ENCODE measurements at places on chromosomes 6 and 20.

GRCh38 chr6:127538750-127539264 is 19.7 kb upstream of the MTCL3 start:
- DNase-seq: no peak

- DNase-seq: no peak
Observed at GRCh38 chr6:167855825-167856425, 29.2 kb downstream of the AFDN start.

GRCh38 chr6:1610497-1611321 is 994 bp downstream of the FOXC1 start:
- DNase-seq: no peak

DNA sequence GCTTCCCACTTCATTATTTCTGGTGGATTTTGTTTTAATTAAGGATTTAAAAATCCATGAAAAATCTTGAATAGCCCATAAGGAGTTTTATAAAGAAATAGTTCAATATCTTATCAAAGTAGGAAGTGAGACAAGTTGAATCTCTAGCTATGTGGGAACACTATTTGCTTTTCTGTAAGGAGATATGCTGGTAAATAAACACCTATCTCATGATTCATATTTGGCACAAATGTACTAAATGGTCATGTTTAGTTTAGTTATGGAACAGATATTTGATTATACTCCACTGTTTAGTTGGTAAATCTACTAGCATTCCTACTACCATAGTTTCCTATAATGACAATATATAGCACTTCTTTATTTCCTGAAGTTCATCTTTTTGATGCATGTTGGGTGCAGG is 239.9 kb upstream of the CEP162 start:
- DNase-seq: no peak

DNA sequence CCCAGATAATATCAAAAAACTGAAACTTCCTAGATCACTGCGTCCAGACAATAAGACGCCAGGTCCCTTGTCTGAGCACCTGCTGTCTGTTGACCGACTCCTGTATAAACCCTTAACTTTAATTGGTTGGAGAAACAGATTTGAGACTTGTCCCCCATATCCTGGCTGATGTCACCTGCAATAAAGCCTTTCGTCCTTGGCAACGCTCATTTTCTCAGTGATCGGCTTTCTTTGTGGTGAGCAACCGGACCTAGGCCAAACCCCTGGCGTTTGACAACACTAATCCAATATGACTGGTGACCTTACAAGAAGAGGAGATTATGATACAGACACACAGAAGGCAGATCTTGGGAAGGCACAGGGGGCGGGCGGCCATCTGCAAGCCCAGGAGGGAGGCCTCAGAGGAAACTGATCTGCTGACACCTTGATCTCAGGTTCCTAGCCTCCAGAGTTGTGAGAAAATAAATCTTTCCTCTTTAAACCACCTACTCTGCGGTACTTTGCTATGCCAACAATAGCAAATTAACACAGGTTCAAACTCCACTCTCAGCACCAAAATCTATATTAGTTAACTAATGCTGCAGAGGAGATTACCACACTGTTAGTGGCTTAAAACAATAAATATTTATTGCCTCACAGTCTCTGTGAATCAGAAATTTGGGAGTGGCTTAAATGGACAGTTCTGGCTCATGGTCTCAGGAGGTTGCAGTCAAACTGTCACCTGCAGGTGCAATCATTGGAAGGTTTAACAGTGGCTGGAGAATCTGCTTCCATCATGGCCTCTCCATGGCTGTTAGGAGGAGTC is 178.7 kb downstream of the OTOR start:
- no peak for DNase-seq

DNA sequence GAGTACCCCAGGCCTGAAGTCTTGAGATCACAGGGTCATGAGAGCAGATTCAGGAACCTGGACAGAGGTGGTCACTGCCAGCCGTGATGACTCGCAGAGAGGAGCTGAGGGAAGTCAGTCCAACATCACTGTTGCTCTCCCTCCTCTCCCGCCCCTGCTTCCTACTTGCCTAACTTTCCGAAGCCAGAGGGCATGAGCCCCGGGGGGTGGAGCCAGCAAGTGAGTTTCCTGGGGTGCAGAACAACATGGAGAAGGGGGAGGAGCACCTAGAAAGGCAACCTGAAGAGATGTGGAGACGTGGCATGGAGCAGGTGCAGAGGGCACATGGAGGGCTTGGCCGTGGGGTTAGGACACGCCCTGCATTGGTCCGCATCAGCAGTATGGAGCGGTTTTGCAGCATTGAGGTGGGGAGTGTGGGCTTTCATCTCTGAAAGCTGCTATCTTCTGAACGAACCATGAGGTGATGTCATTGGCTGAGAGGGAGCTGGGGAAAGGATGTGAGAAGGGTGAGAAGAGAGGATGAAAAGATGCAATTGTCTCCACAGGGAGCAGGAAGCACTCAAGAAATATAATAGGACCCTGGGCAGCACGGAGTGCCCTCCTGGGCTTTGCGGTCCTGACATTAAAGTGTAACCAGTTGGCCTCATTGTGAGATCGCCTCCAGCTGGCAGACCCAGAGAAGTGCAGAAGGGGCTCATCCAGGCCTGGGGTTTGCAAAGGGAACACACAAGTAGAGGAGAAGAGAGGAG is 25.0 kb downstream of the GDAP1L1 start:
- DNase-seq: no peak

DNA sequence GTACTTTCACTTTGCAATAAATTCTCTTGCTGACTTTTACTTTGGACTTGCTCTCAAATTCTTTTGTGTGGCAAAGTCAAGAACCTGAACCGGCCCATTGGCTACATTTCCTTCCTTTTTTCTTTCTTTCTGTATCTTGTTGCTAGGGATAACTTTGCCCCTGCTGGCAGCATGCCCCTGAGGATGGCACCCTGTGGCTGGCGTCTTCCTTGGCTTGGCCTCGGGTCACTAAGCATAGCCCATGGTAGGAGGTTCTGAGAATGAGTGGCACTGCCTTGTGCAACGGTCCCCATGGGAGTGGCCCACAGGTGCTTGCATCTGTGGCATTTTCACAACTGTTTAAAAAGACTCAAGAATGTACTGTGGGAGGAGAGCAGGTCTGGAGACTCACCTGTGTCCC is 14.0 kb upstream of the HLA-F start:
- no peak for DNase-seq

GRCh38 chr6:168028181-168028580 is 30.7 kb downstream of the KIF25 start:
- DNase-seq: no peak

DNA sequence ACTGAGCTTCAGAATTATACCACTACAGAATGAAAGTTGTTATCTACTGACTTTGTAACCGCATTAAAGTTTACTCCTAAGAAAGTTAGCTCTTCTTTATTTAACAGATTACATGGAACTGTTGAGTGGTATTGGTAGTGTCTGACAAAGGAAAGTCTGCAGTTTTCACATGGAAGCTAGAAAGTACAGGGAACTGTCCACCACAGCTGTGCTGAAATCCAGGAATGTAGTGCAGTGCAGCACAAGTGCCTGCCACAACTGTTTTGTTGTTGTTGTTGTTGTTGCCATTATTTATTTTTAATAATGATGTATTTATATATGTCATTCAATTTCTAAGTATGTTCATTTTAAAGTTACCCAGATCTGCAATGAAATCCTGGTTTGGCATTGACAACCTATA is 464.9 kb downstream of the TBC1D32 start:
- no peak for DNase-seq

- DNase-seq: no peak
Observed at GRCh38 chr6:46421939-46422338, 69.3 kb downstream of the RCAN2 start.

- no peak for DNase-seq
Observed at GRCh38 chr6:80440496-80441115, 334.1 kb downstream of the BCKDHB start.

- no peak for DNase-seq
Observed at GRCh38 chr6:144155529-144155928, 5.2 kb downstream of the STX11 start.

GRCh38 chr20:7856756-7857155 is 83.5 kb downstream of the HAO1 start:
- DNase-seq: no peak

DNA sequence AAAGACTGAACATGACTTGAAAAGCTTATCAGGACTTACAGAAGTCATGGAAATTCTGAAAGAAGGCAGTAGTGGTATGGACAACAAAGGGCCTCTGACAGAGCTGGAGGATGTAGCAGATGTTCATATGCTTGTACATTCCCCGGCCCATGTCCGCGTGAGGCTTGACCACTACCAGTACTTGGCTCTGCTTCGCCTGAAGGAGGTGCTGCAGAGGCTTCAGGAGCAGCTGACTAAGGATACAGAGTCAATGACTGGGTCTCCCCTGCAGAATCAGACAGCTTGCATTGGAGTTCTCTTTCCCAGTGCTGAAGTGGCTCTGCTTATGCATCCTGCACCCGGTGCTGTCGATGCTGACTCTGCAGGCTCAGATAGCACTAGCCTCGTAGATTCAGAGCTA is 29.2 kb downstream of the TAF11 start:
- no peak for DNase-seq

GRCh38 chr6:11040134-11040533 is 4.0 kb downstream of the ELOVL2 start:
- DNase-seq: no peak

DNA sequence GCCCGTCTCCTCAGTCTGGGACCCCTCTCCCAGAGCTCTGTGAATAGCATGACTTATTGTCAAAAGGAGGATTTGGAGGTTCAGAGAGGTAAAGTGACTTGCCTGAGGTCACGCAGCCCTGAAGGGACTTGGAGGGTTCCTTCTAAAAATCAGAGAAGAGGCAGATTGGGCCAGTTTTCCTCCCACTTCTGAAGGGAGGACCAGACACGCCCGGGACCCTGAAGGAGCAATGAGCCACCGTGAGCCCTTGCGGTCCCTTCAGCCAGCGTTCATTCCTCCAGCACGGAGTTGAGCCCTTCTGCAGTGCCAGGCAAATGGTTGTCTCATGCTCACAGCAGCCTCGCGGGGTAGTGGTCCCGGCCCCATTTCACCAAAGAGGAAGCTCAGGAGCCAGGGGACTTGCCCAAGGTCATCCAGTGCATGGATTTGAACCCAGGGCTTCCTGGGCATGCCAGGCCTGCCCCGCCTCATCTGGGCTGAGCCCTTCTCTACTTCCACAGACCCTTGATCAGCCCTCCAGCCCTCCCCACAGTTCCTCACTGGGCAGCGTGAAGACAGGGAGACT is 7.4 kb downstream of the SRC start:
- DNase-seq: no peak

DNA sequence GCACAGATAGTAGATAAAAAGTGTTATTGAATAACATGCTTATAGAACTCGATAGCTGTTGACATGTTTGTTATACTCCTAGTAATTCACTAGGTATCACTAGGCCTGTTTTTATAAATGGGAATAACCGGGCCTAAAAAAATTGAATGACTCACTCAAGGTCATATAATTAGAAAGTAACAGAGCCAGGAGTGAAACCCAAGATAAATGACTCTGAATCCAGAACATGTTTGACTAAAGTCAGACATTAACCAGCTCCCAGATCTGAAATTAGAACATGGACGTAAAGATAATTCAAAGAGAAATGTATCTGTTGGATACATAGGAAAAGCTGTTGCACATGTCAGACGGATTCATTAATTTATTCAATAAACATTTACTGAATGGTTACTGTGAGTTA is 26.9 kb downstream of the RGS17 start:
- DNase-seq: no peak

DNA sequence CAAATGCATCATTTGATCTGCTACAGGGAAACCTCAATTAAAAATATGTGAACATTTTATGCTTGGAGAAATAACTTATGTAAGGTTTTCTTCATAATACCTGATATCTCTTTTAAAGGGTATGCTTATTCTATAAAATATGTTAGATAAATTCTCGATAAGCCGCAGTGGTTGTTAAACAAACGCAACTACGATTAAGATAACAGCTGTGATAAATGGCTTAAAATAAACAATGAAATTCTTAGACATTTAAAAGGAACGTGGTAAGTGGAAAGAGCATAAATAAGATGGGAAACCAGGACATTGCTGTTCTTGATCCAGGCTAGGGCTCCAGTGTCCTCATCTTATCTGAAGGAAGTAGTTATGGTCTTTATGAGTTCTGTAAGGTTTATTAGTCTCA is 415.9 kb downstream of the CD83 start:
- no peak for DNase-seq

DNA sequence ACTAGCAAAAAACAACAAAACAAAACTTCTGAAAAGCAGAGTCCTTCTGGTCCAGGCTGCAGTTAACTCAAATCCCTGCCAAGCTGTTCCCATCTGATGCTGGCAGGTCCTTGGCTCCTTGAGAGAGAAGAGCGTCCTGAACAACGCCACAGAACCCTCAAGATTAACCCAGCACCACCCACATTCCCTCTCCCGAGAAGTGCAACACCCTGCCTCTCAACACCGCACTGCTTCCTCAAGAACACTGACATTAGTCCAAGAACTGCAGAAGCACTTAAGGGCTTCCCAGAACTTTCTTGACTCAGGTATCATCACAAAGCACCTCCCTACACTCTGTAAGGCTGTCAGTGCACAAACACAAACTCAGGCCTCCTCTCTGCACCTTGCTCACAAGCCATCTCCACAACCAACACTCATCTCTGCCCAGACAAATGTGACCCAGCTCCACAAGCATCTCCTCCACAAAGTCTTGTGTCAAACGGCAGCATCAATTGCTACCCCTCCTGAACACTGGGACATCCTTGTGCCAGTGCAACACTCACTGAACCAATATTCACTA is 7.5 kb downstream of the MRPL14 start:
- DNase-seq: no peak

DNA sequence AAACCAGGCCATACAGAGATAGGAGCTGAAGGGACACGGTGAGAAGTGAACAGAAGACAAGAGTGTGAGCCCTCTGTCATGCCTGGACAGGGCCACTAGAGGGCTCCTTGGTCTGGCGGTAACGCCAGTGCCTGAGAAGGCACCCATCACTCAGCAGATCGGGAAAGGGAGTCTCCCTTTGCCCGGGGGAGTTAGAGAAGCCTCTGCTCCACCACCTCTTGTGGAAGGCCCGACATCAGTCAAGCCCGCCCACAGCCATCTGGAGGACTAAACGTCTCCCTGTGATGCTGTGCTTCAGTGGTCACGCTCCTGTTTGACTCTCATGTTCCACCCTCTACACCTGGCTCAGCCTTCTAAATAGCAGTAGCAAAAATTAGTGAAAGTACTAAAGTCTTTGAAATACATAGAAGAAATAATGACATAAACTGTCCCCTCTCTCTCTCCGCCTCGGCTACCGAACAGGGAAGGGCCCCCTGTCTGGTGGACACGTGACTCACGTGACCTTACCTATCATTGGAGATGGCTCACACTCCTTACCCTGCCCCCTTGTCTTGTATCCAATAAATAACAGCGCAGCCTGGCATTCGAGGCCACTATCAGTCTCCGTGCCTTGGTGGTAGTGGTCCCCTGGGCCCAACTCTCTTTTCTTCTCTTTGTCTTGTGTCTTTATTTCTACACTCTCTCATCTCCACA is 66.7 kb downstream of the RPP21 start:
- peak; percentile 38 for DNase-seq

DNA sequence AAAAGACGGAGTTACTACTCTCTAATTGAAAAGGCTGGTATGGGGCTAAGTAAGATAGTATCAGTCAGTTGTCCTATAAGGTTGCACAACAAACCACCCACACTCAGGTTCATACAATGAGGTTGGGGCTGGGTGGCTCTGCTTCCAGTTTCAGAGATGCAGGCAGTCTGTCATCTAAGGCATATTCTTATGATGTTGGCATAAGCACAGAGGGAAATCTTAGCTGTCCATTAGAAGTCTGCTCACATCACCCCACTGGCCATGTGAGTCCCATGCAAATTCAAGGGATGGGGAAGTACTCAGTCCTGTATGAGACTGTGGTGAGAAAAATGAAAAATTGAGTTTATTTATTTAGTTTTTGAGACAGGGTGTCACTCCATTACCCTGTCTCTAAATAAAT is 118.6 kb downstream of the LAMP5 start:
- DNase-seq: no peak

GRCh38 chr6:125121894-125122293 is 31.7 kb upstream of the TPD52L1 start:
- no peak for DNase-seq

All from activated CD8-positive, alpha-beta memory T cell treated with anti-CD3 and anti-CD28 coated beads for 1 hour (primary cell).